ENCODE measurements at places on chromosomes 16 and 17. TPM values are rescaled to one million over a fixed set of nuclear protein-coding genes. Genes with fewer than 3 reads are reported as not detected.

Gene PLA2G15
- total RNA-seq: 18.0 TPM

Gene GAS7
- 126 TPM for total RNA-seq

Gene ABI3
- 3.1 TPM for total RNA-seq

Gene FOXN1
- total RNA-seq: not detected

Gene CDRT15L2
- not detected for total RNA-seq

Gene DLX3
- total RNA-seq: 0.33 TPM

Gene TP53TG3
- total RNA-seq: not detected

Gene SLFN12L
- total RNA-seq: 0.77 TPM

Gene POLR2A
- total RNA-seq: 114 TPM

Gene RPTOR
- total RNA-seq: 43.5 TPM

Gene HS3ST3A1
- 22.7 TPM for total RNA-seq

Gene PDILT
- total RNA-seq: not detected

Gene CRHR1
- 20.6 TPM for total RNA-seq

Gene GRIN2A
- total RNA-seq: 4.3 TPM

Gene NLK
- 116 TPM for total RNA-seq

Gene PRSS33
- 2.9 TPM for total RNA-seq

Gene HBZ
- 2.2 TPM for total RNA-seq

Gene MYH13
- 5.9 TPM for total RNA-seq

Gene FAHD1
- 35.6 TPM for total RNA-seq

Gene CCL5
- total RNA-seq: 2.1 TPM

Gene KRTAP2-2
- not detected for total RNA-seq

Gene KRT40
- total RNA-seq: 1.4 TPM

Gene ACSM5
- total RNA-seq: 0.66 TPM

Gene DOC2B
- 34.4 TPM for total RNA-seq

Gene CACNA1G
- total RNA-seq: 23.5 TPM

Gene SYCE1L
- total RNA-seq: 6.0 TPM

Gene CALCOCO2
- total RNA-seq: 65.5 TPM

Gene KIF18B
- 3.0 TPM for total RNA-seq

Gene BOLA2B
- total RNA-seq: 50.9 TPM

Gene TPSAB1
- total RNA-seq: 3.4 TPM

Gene TBC1D3C
- not detected for total RNA-seq

Gene SDR42E2
- total RNA-seq: not detected

Gene MSRB1
- 5.7 TPM for total RNA-seq

Gene HOXB8
- total RNA-seq: not detected

Gene GGT6
- total RNA-seq: 6.9 TPM

Gene CEP295NL
- total RNA-seq: 11.7 TPM

Gene LLGL1
- 52.7 TPM for total RNA-seq

Gene CACNG4
- 11.9 TPM for total RNA-seq

Gene TNFRSF17
- not detected for total RNA-seq

Gene CMTM2
- not detected for total RNA-seq

Gene GP2
- not detected for total RNA-seq

Gene SLC6A4
- total RNA-seq: 2.4 TPM

Gene GUCY2D
- total RNA-seq: 26.8 TPM

Gene DNAI2
- total RNA-seq: 0.44 TPM

Gene TP53TG3C
- total RNA-seq: not detected

Gene SRCIN1
- total RNA-seq: 14.8 TPM

Gene SOCS1
- 5.0 TPM for total RNA-seq

Gene IRX5
- total RNA-seq: 19.3 TPM
